Activated naive CD4-positive, alpha-beta T cell (primary cell): ENCODE measurements at places on chromosomes 11 and 22.
A peak's percentile ranks its signal among the peaks of the same experiment; 100 is the strongest.

DNA sequence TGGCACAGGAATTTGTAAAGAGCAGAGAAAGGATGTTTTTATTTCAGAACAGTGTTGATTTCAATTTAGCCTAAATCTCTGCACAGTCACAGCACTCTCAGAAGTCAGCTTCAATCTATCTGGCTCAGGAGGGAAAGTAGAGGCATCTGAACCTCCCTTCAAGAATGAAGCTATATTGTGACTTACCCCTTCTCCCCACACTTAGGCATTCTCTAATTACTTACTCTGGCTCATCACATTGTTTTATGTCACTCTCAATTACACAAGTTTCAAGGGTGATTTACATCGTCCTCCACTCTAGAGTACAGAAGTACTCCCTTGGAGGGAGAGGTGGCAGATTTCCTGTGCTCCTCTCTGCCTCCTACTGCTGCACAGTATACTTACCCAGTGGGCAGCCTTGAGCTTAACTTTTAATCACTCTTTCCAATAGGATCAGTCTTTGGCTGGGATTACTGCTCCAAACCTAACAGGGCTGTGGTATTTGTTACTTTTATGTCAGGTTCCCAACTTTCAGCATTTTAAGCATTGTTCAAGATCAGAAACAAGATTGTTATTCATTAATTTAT lies 211.4 kb downstream of the AASDHPPT start:
- no peak for DNase-seq

DNA sequence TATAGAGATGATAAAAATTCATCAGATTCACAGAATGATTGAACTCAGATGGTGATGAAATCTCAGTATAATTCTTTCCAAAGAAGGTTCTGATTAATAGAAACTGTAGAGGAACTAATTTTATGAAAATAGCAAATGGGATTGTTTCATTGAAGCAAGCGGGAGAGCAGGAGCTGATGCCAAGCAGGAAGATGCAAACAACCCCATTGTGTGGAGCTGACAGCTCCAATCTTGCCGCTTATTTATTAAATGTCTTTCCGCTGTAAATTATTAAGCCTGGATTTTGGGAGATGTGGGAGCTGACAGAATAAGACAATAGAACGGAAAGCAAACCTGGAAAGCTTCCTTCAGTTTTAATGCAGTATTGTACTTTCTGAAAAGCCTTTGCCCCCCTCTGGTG lies 6.0 kb upstream of the TMEM218 start:
- DNase-seq, result no peak

GRCh38 chr11:85182441-85183387 lies 444.4 kb downstream of the DLG2 start:
- no peak for DNase-seq

DNA sequence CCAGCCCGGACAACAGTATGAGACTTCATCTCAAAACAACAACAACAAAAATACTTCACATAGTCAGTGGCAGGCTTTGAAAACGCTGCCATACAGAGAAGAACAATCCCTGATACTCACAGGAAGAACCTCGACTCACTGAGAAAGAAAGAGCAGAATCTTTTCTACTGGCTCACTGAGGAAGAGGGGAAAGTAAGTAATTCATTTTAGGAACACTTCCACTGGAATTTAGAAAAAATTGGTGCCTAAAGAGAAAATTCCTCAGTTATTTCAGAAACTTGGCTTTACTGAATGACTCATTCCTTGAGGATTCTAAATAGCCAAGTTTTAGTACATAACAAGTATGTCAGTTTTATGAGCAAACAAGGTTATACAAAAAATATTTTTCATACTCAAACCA lies 12.3 kb downstream of the NARS2 start:
- no peak for DNase-seq

- no peak for DNase-seq
Measured at GRCh38 chr11:12223771-12224536, 113.6 kb downstream of the MICAL2 start.

DNA sequence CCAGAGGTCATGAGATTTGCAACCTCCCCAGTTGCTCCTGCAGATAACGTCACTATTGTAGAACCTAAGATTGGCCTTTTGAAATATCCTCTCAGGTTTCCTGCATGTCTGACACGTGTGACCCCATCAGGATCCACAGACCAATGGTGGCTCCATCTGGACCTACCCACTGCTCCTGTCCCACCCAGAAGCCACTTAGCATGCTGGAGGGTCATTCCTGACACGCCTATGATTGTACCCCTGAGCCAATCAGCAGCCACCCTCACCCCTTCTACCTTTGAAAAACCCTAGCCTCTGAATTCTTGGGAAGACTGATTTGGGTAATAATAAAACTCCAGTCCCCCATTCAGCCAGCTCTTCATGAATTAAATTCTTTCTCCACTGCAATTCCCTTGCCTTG lies 20.1 kb upstream of the NARS2 start:
- DNase-seq, result no peak

DNA sequence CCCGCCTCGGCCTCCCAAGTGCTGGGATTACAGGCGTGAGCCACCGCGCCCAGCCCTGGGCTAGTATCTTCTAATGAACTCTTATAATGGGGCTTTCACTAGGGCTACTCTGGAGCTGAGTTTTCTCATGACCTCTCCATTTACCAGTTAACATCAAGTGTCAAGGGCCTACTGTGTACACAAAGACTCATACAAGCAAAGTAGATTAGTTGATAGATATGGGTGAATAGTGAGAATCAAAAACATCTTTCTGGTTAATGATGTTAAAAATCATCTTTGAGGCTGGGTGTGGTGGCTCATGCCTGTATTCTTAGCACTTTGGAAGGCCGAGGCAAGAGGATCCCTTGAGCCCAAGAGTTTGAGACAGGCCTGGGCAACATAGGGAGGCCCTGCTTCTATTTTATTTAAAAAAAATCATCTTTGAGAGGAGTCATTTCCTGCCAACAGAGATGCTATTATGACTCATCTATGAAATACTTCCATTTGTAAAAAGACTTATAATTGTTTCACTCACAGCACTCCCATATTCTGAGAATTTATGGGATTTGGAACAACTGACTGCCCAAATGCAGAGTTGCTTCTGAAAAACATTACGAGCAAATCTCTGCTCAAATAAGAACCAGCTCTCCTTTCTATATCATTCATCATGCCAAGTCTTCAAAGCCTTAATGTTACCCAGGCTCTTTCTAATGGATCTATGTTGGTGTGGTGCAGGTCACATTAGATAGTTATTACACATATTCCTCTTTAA lies 57.0 kb downstream of the GDPD4 start:
- no peak for DNase-seq

DNA sequence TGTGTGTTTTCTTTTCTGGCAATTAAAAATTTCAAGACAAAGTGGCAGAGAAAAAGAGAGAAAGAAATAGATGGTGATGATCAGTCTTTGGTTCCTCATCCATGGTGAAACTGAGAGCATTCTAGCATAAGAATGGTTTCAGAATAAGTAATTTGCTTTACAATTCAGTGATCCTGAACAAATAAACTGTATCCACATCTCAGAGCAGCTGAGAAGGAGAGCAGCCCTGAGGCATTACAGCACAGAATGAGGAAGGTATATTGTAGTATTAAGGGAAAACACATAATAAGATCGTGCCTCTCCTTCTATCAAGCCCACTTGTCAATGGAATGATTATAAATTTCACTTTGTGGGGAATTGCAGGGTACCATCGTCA lies 17.4 kb downstream of the LUZP2 start:
- no peak for DNase-seq

DNA sequence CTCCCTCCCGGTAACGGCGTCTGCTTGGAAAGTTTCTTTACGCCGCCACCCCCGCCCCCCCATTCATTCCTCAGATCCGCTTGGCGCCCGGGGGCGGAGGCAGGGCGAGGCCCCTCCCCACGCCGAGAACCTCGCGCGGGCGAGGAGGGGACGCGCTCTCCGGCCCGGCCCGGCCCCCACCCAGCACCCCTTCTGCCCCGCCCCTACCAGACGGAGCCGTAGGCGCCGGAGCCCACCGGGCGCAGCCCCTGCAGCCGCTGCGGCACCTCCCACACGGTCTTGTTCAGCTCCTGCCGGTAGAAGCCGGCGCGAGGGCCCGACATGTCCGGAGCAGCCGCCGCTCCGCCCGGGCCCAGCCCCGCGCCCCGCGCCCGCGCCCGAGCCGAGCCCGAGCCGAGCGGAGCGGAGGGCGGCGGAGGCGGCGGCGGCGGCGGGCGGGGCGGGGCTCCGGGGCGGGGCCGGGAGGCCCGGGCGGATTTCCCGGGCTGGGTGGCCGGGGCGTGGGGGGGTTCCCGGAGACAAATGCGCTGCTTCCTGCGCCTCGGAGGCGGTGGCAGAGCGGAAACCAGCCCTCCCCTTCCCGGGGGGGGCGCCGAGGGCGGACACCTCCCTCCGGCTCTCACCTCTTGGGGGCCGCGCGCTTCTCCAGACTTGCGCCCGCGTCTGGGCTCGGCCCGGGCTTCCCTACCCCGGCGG lies at the start of gene MAPK11:
MAPK11 (minus strand) TSS at position 411 of the 696 bp plus-strand sequence; CDS start at position 323, 88 bp downstream.
- peak; percentile 57 for DNase-seq

DNA sequence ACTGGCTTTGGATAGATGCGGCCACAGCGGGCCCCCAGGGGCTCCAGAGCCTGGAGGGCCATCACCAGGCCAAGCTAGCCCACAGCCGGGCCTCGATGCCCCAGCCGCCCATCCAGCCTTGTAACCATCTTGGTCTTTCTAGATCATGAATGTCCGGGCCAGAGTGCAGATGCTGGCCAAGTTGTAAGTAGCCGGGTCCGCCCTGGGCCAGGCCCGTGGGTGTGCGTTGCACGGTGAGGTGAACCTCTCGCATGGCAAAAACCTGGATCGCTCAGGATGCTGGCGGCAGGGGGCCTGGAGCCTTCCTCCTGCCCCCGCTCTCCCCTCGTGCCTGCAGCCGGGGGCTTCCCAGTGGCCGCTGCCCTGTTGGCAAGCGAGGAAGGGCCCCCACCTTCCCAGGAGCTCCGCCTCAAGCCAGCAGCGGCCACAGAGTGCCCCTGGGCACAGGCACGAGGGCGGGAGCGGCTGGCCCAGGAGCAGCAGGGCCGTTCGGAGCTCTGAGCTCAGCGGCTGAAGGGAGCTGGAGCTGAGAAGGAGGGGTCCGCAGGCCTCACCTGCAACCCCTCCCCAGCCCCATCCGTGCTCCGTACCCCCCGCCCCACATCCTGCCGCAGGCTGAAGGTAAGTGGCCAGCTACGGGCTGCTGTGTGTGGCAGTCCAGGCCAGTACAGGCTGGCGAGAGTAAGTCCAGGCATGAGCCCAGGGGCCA lies 10.9 kb upstream of the MRPL23 start:
- no peak for DNase-seq
